GM04504 (cell line): ENCODE measurements at places on chromosomes 4 and X.

GRCh38 chrX:45980726-45981125 is 564.5 kb downstream of the ZNF674 start:
- no peak for DNase-seq

DNA sequence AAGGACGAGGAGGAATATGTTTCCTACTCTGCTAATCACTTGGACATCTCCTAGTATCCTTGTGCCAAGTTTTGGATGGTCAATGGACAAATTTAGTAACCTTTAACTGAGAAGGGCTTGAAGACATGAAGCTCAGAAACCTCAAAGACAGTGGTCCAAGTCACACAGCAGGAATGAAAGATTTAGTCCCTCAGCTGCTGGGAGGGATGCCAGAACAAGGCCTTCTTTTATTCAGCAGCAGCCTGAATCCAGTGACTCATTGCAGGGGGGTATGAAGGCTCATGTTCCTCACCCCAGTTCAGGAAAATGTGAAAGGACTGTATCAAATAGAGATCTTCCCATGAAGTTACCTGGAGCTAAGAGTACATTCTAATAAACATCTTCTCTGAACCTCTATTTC is 214.9 kb upstream of the UGT8 start:
- peak; percentile 80 for DNase-seq

DNA sequence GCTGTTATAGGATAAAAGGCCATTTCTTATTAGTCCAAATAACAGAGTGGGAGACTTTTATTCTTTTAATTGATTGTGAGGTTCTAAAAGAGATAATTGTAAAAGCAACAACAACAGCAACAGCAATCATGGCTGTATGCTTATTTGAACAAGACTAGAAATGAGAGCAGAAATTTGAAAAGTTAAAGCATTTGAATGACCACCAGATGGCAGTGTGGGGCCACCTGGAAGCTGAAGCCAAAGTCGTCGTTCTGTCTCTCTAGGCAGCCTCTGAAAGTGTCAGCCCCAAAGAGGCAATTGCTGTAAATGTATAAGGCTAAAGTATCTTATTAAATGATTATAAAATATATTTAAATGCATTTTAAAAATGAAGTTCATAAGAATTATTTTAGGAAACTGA is 42.2 kb downstream of the SH2D1A start:
- DNase-seq = peak; percentile 19

DNA sequence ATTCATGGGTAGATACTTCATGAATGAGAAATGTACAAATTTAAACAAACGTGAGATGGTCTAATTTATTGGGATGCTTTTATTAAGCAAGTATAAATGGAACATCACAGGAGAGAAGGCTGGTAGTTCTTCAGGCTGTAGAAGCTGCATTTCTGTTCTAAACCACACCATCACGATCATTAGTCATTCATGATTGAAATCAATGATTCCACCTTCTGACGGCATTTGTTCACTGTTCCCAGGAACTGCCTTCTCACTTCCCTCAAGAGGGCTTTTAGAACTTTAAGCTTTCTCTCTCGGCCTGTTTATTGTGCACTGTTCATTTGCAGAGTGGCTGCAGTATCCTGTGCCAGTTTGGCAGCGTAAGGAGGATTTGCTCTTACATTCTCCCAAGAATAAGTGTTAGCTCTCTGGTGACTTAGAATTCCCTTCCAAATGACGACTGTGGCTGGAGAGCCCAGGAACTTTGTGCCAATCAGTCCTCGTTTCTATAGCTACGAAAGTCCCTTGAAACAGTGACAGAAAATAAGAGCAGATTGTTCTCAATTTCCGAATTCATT is 54.7 kb downstream of the MFAP3L start:
- no peak for DNase-seq

GRCh38 chr4:126678618-126679017 is 954.1 kb upstream of the INTU start:
- DNase-seq = no peak

GRCh38 chrX:41003506-41004270 is 81.6 kb upstream of the USP9X start:
- DNase-seq = no peak

DNA sequence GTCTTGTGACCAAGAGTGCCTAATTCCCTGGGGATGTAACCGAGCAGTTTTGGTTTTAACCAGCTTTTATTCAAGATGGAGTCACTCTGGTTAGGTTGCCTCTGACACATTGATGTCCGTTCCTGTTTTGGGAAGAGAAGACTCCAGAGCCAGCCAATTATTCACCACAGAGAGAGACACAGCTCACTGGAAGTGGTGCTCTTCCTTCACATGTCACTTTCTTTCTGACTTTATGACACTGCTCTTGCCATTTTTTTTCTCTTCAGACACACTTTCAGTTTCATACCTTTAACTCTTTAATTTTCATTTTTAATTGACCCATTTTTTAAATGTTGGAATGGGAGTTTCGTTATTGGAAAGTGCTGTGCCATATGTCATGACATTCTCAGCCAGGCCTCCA is 418.4 kb upstream of the FSTL5 start:
- no peak for DNase-seq

GRCh38 chr4:17301869-17302268 is 210.0 kb downstream of the QDPR start:
- no peak for DNase-seq

DNA sequence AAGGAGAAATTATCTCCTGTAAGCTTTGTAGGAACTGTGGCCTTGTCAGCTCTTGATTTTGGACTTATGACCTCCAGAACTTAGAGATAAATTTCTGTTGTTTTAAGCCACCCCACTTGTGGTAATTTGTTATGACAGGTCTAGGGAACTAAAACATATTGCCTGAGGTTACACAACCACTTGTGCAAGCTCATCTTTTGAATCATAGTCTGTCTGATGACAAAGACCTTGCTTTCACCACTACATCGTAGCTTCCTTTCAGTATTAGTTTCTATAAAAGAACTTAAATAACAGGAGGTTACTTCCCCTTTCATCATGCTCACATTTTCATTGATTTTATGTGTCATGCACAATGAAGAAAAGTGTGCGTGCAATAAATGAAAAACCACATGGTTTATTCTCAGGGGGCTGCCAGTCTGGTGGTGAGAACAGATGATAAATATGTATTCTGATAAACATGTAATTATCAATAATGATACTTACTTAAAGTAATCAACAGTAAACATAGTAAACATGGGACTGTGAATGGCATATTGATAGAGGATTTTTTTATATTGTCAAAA is 690.0 kb upstream of the HS3ST1 start:
- DNase-seq = no peak

DNA sequence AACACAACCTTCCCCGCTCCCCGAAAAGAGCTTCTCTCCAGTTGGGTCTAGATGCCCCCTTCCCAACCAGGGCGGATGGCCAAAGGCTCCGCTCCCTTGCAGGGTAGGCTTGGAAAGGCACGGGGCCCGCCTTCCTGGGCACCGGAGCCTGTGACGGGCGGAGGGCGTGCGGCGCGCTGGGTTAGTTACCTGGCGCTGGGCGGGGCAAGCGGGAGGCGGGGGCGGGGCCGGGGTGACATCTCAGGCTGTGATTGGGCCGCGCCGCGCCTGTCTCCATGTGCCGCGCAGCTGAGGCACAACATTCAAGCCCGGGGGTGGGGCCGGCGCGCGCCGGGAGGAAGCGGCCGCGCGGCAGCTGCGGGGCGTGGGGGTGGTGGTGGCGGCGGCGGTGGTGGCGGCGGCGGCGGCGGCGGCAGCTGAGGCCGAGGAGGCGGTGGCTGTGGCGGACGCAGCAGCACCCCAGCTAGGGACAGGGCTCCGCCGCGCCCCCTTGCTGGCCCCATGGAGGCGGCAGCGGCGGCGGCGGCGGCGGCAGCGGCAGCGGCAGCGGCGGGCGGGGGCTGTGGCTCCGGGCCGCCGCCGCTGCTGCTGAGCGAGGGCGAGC is at the start of gene REPS2:
TSS of gene REPS2 (plus strand) at position 298 of the 604 bp plus-strand sequence. CDS start at position 502, 204 bp downstream.
- peak; percentile 4 for DNase-seq

DNA sequence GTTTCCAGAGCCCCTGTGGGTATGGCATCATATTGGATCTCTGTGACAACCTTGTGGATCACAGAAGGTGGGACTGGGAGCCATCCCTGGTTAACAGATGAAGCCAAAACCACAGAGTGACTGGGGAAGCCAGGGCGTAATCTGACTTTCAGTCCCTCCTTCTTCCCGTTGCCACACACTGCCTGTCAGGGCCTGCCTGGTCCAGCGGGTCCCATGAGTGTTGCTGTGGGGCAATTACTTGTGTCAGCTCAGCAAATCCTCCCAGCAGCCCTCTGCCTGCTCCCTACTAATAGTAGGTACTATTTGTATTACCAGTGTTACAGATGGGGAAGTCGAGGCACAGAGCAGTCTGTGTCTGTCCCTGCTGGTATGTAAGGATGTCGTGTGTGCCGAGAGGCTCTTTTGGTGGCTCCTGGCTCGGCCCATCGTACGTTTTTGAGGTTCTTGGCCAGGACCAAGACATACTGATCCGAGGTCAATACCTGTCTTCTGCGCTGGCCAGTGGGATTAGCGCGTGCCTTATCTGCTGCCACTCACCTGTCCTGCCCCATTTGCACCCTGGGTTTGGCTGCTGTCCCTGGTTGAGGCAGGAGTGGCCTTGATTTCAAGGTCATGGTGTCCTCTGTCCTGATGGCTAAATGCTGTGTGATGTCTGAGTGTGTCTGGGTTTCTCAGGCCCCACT is 5.7 kb downstream of the NSG1 start:
- DNase-seq = no peak

DNA sequence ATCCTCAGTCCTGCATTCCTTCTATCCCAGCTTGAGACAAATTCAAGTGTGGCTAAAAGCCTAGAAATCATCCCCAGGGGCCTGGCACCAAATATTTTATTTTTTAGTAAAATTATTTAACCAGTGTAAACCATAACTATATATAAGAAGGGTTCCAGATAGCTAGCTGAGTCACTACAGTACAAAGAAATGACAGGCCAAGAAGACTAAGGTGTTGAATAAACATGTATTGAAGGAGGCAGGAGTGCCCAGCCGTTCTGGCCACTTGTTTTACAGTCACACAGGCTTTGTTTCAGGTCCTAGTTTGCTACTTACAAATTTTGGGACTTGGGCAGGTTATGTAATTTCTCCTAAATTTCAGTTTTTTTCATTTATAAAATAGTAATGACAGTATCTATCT is 225.9 kb upstream of the PITX2 start:
- no peak for DNase-seq

DNA sequence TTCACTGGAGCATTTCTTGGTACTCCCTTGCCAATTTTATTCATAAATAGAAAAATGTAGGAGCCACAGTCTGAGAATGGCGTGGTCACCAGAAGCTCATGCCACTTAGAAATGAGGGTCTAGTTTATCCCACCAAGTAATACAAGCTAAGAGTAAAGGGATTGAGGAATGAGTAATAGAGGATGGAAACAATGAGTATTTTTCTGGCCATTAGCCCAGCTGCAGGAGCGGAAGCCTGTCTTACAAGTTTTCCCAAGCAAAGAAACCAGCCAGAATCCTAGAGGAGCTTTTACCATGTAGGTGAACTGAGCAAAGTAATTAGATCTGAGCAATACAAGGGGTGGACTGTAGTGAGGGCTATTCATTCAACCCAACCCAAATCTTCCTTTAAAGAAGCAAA is 160.7 kb upstream of the NPY2R start:
- DNase-seq = no peak

GRCh38 chr4:76215077-76215476 is 1.5 kb upstream of the SCARB2 start:
- DNase-seq = no peak

- no peak for DNase-seq
Measured at GRCh38 chr4:20612313-20612712, 87.9 kb upstream of the PACRGL start.

DNA sequence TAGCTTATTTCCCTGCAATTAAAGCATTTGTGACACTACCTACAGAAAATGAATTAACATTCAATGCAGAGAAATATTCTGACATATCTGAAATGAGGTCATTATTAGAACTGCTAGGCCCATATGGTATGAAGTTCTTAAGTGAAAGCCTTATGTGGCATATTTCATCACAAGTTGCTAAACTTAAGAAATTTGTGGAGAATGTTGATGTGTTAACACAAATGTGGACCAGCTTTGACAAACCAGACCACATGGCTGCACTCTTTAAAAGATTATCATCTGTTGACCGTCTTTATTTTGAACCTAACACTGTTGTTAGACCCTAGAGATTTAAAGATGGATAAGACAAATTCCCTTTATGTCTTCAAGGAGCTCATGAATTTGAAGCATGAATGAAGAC is 1024.1 kb downstream of the RPA4 start:
- DNase-seq = no peak

GRCh38 chrX:153608376-153608775 is 9.4 kb upstream of the CCNQ start:
- DNase-seq = no peak

- peak; percentile 69 for DNase-seq
Measured at GRCh38 chr4:101200561-101200960, 146.8 kb downstream of the PPP3CA start.

- DNase-seq = no peak
Measured at GRCh38 chrX:106619797-106620196, 8.0 kb downstream of the RADX start.
